ENCODE measurements at places on chromosomes 13 and 19.

GRCh38 chr13:42170029-42170428 is 101.9 kb upstream of the AKAP11 start:
- DNase-seq, result no peak

DNA sequence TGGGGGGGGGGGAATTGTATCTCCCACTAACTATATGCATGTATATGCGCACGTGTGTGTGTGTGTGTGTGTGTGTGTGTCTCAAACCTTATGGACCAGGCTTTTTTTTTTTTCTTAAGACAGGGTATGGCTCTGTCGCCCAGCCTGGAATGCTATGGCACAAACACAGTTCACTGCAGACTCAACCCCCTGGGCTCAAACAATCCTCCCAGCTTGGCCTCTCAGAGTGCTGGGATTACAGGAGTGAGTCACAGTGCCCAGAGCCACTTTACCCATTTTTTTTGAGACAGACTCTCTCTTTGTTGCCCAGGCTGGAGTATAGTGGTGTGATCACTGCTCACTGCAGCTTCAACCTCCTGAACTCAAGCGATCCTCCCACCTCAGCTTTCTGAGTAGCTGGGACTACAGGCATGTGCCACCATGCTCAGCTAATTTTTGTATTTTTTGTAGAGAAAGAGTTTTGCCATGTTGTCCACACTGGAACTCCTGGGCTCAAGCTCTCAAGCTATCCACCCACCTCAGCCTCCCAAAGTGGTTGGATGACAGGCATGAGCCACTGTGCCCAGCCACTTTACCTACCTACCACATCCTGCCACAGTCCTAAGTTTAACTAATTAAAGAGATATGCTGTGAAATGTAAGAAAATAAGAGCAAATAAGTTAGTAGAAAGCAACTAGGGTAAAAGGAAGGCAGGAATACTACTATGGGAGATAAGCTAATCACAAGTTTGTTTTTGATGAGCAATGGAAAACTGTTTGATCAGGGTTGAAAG is 2.4 kb downstream of the ZMYM5 start:
- no peak for DNase-seq

- DNase-seq, result no peak
These were observed 29.8 kb upstream of the FRY start for GRCh38 chr13:32001769-32002168.

DNA sequence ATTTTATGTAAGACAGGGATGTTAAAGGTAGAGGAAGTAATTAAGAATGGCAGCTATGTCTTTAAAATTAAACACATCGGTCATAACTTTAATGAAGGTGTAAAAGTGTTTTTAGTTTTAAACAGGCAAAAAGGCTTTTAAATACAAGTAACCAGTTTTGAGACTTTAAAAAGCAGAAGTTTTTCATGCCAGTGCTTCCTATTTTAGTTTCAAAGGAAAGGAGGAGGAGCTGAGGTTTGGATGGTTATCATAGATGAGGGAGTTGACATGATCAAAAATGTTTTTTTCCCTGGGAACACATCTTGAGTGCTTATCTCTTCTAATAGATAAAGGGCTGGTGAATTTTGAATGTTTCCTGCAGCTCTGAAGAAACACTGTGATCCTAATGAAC is 42.9 kb downstream of the LRCH1 start:
- no peak for DNase-seq

All from stimulated activated naive CD4-positive, alpha-beta T cell treated with Interleukin-2 at 50 U/mL for 16 hours (primary cell).